ENCODE measurements at places on chromosomes 11 and 22.

DNA sequence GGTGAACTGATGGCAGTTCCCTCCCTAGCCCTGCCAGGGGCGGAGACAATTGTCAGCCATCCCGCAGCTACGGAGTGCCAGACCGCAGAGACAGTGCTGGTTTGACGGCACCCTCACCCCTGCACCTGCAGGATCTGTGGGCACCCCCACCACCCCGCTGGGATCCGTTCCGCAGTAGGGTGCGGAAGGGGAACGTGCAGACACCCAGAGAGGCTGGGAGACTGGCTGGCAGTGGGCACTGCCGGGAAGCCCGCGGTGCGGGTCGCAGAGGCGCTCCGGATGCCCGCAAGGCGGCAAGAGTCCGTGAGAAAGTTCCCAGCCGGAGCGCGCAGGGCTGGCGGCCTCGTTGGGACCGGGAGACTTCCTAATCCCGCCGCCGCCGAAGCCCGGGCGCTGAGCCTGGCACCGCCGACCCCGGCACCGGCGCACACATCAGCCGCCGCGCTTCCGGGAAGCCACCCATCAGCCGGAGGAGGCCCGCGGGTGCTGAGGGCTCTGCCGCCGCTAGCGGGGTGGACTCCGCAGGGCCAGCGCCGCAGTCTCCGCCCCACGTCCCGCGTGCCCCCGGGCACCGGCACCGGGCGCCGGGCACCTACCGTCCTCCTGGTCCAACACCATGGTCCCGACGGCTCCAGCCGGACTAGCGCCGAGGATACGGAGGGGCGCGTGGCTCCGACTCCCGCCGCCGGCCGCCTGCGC, 4.3 kb upstream of the LMO1 start:
- DNase-seq = no peak

GRCh38 chr11:7457211-7457610, 28.1 kb upstream of the OLFML1 start:
- DNase-seq = no peak

DNA sequence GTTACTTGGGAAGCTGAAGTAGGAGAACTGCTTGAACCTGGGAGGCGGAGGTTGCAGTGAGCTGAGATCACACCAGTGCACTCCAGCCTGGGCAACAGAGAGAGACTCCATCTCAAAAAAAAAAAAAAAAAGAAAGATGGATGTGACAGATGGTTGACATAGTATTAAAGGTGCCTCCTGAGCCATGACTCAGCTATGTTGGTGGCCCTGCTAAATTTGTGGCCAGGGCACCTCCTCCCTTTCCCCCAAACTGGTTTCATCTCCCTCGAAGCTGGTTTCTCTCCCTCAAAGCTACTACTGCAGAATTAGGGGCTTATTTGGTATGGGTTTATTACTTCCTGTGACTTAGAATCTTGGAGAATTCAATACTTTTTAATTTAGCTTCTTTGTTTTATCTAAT, 31.5 kb downstream of the SDHD start:
- DNase-seq = no peak

GRCh38 chr11:12239396-12239795, 129.0 kb downstream of the MICAL2 start:
- no peak for DNase-seq

DNA sequence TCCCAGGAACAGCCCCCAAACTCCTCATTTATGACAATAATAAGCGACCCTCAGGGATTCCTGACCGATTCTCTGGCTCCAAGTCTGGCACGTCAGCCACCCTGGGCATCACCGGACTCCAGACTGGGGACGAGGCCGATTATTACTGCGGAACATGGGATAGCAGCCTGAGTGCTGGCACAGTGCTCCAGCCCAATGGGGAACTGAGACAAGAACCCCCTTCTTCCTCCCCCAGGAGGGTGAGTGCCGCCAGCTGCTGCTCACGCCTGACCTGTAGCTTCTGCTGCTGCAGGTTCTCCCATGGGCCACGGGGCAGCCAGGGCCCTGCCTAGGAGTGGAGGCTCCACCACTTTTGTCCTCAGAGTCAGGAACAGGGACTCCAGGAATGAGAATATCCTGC, 78.2 kb downstream of the VPREB1 start:
- DNase-seq = no peak

- DNase-seq = no peak
These were observed 1.2 kb downstream of the ESS2 start for GRCh38 chr22:19143212-19143611.

DNA sequence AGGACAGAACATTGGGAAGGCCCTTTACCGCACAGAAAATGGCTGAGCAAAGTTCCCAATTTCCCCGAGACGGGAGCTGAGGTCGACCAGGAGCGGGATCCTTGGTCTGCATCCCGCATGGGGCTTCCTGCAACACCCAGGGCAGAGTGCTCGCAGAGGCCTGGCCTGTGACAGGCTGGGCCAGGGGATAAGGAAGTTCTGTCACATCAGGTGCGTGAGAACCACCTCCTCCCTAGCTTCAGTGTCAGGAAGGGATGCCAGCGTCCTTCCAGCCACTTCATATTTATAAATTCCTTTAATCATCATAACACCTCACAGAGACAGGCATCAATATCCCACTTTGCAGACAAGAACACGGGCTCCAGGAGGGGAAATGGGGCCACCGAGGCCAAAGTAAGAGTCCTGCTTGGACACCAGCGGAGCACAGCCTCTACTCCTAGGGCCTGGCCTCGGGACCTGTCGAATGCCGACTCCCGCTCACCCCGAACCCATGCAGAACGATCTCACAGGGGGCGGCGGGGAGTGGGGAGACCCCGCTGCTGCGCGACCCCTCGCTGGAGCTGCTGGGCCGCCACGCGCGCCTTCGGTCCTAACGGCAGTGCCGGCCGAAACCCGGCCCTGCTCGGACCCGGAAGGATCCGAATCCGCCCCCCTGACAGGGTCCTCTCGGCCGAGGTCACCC, 532 bp downstream of the BET1L start:
- DNase-seq = no peak

DNA sequence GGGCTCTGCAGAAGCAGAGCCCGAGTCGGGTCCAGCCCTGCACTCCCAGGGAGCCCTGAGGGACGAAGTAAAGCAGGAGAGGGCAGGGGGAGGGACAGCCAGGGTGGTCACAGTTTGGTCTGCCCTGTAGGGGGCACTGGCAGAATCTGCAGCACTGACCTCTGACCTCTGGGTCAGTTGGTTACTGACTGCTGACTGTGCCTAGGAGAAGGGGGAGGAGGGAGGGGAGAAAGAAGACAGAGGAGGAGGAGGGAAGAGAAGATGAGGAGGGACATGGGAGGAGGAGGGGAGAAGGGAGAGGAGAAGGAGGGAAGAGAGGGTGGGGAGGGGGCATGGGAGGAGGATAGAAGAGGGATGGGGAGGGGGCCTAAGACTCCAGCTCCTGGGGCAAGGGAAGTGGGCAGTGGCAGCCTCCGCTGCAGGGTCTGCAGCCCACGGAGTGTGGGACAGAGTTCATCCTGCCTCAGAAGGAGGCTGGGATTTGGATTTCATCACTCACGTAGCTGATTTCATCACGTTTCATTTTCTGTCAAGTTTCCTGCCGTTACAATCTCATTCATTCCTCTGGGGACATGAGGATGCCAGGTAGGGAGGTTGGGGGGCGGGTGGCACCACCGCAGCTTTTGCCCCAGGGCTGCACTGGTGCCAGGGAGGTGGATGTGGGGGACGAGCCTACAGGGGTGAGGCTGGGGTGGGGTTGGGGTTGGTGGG, 55.2 kb downstream of the FLRT1 start:
- no peak for DNase-seq

DNA sequence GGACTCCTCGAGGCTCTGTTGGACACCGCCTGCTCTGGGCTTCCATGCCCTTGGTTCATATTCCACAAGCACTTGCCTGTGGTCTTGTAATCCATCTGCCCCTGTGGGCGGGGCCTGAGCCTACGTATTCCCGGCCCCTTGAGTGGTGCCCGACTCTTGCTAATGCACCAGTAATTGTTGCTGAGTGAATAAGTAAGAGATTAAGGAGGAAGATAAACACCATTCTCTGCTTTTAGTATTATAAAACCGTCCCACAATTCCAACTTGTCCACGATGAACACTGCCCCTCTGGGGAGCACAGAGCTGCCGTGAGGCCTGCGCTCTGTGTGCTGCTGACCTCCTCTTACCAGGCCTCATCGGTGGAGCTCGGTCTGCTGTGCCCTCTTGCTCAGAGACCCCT, 50.3 kb downstream of the MICAL2 start:
- DNase-seq = no peak

GRCh38 chr11:62665599-62666258, 617 bp downstream of the CSKMT start:
- DNase-seq = peak; percentile 51

DNA sequence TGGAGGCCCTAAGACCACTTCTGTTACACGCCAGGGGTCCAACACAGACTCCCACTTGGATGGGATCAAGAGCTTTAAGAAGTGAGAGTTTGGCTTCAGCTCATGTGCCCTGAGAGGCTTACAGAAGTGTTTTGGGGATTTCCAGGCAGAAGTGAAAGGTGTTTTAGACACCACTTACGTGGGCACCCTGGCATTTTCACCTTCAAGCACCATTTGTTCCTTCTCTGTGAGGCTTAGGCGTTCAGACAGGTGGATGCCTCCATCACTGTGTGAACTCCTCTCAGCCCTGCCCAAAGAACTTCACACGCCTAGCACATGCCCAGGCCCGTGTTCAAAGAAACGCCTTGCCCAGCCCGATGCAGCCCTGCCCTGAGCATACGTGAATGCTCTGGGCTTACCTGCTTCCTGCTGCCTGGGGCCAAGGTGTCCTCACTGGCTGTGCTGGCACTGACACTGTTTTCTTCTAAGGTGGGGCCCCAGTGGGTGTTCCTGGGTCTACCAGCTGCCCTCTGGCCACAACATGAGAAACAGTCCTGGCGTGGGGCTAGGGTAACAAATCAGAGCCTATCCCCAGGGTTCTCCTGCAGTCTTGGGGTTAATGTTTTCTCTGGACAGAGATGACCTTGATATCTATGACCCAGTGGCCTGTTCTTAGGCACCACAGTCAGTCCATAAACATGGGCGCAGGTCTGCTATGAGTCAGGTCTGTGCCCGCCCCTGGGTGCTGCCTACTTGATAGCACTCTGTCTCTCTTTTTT, 34.0 kb downstream of the AMPD3 start:
- DNase-seq = no peak

DNA sequence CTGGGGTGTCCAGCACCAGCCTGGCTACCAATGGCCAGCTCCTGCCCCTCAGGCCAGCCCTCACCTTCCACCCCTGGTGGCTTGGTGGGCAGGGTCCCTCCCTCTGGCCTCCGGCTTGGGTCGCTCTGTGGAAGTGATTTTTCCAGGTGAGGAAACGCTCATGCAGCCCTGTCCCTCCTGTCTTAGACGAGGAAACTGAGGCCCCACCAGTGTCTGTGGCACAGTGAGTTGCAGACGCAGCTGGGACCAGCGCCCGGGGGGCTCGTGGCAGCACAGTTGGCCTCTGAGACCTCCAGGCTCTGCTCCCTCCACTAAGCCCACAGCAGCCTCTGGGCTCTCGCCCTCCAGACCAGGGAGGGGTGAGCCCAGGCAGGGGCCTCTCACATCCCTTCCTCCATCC, 6.2 kb downstream of the B3GAT1 start:
- no peak for DNase-seq

- DNase-seq = peak; percentile 26
These were observed 11.4 kb upstream of the BRD1 start for GRCh38 chr22:49838771-49839717.

DNA sequence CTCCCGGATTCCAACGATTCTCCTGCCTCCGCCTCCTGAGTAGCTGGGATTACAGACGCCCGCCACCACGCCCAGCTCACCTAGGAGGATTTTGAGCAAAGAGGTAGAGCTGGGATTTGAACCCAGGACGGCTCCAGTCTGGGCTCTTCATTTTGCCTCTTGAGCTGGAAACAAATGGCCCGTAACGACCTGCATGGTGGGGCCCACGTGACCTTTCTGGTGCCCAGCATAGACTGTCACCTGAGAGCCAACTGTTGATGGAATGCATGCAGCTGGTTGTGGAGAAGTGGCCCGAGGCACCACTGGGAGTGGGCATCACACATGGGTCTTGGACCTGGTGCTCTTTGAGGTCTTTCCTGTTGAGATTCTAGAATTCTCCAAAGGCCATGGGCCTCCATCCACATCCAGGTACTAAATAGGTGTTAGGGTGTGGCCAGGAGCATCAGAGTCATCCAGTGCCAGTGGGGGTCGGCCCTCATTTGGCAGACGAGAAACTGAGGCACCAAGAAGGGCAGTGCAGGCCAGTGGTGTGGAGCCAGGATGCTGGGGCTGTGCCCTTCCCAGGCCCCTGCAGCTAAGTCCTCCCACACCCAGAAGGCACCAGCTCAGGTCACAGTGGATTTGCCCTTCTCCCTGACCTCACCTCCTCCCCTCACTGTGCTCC, 3.9 kb downstream of the ATF4 start:
- no peak for DNase-seq

- DNase-seq = no peak
These were observed 38.6 kb downstream of the TRMU start for GRCh38 chr22:46373921-46374662.

GRCh38 chr11:109507331-109507730, 85.3 kb downstream of the C11orf87 start:
- DNase-seq = no peak

GRCh38 chr11:5596607-5597201, at the start of gene TRIM6:
Gene TRIM6 (plus strand): TSS chr11:5596637. CDS start chr11:5596898, 261 bp downstream.
- no peak for DNase-seq

DNA sequence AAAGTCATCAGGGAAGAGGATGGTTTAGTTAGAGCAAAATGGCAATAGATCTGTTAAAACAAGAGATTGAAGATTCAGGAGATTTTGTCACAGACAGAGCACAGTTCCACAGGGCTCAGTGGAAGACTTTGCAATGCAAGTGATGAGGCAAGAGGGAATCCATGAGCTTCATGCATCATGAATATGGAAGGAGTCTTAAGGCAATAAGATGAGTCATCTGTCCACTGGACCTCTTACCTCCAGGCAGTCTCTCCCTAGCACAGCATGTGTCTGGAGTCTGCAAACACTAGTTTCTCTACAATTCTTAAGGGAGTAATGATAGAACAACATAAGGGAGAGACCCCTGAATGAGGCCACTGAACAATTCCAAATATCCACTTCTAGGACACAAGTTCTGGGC, 245.7 kb downstream of the NXPE2 start:
- no peak for DNase-seq

GRCh38 chr11:13141731-13142709, 132.9 kb downstream of the RASSF10 start:
- no peak for DNase-seq

- no peak for DNase-seq
These were observed 25.1 kb downstream of the MUC2 start for GRCh38 chr11:1099519-1100355.

- no peak for DNase-seq
These were observed 30.2 kb downstream of the HTR3B start for GRCh38 chr11:113934761-113935160.

DNA sequence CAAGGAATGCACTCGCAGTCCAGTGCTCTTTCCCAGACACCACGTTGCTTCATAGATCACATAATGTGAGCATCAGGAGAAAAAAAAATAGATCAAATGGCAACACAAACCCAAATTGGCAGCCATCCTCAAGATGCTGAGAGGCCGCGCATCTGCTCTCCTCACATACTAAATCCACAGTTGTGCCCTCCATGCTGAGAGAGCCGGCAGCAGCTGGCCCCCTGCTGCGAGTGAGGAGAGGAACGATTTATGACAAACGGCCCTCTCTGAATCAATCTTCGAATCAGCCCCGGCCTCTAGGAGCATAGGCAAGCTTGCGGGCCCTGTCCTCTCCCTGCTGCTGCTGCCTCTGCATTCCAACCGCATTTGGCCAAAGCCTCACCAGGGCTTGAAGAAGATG, 159.9 kb upstream of the TENM4 start:
- no peak for DNase-seq

Data from activated naive CD4-positive, alpha-beta T cell (primary cell).